ENCODE measurements at places on chromosomes 3 and 15.

- no peak for DNase-seq
These were observed 109.6 kb upstream of the TMCO5A start for GRCh38 chr15:37824717-37825382.

DNA sequence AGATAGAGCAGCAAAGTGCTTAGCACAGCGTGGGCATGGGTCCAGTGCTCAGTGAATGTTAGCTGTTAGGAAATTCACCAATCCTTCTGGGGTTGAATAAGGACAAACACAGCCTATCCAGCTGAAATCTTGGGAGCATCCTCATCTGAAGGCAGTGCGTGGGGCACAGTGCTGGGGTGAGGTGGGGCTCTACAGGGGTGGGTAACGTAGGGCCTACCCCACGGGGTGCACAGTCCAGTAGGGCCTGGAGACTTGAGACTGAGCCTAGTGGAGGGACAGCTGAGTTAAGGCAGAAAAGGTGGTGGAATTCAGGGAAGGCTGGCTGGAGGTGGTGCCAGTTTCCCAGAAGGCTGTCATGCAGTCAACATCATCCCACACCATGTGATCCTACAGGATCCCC lies 73.0 kb downstream of the ISG20 start:
- no peak for DNase-seq

DNA sequence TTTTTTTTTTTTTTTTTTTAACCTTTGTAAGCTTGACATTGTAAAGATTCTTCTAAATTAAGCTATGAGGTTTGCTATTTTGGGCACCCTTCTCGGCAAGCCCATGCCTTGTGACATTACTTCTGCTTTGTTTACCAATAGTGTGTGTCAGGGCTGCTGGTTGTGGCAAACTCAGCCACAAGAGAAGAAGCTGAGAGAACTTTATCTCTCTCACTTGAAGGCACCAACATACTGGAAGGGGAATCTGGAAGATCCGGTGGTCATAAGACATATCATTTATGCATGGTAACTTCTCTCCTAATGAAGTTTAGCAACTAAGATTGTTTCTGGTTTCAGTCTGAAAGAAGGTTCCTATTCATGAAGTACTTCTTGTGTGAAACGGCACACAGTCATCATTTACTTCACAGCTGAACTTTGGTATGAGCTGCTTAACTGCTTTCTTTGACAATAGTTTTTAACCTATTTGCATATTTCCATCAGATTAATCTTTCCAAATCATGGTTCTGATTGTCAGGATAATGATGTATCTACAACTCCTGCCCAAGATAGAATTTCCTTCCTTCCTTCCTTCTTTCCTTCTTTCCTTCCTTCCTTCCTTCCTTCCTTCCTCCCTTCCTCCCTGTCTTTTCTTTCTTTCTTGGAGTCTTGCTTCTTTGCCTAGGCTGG lies 189.3 kb downstream of the NFKBIZ start:
- DNase-seq = no peak

GRCh38 chr3:72657666-72658065 lies 190.6 kb downstream of the SHQ1 start:
- no peak for DNase-seq

DNA sequence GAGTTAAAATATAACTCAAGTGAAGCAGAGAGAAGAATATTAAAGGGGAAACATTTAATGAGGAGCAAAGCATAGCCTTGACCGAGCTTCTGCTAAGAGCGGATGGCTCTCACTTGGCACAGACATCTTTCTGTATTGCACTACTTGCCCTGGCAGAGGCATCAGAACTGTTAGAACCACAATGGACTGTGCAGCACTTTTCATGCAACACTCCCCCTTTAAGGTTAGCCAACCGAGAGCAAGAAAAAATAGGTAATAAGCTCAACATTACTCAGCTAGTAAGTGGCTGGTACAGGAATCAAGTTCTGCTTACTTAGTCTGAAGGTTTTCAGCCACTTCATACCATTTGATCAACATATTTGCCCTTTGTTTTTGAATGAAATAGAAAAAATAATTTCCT lies 33.7 kb downstream of the CRTC3 start:
- DNase-seq = no peak

DNA sequence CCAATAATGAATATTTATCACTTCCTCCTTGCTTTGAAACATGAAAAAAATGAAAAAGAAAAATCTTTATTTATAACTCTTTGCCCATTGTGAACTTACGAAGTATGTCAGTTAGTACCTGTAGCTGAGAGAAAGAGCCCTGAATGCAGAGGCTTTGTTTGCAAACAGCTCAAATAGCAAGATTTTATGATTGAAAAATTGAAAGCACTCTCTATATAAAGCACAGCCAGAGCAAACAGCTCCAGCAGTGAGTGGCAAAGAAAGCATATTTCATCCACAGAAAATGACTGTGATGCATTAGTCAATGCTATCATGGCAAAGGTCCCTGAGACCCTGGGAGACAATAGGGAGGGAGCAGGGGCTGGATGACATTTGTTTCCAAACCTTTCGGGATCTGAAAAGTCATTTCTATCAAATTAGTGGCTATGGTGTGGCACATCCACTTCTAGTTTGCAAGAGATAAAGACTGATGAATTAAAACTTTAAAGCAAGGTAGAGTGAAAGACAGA lies 576.1 kb downstream of the OTOL1 start:
- no peak for DNase-seq

DNA sequence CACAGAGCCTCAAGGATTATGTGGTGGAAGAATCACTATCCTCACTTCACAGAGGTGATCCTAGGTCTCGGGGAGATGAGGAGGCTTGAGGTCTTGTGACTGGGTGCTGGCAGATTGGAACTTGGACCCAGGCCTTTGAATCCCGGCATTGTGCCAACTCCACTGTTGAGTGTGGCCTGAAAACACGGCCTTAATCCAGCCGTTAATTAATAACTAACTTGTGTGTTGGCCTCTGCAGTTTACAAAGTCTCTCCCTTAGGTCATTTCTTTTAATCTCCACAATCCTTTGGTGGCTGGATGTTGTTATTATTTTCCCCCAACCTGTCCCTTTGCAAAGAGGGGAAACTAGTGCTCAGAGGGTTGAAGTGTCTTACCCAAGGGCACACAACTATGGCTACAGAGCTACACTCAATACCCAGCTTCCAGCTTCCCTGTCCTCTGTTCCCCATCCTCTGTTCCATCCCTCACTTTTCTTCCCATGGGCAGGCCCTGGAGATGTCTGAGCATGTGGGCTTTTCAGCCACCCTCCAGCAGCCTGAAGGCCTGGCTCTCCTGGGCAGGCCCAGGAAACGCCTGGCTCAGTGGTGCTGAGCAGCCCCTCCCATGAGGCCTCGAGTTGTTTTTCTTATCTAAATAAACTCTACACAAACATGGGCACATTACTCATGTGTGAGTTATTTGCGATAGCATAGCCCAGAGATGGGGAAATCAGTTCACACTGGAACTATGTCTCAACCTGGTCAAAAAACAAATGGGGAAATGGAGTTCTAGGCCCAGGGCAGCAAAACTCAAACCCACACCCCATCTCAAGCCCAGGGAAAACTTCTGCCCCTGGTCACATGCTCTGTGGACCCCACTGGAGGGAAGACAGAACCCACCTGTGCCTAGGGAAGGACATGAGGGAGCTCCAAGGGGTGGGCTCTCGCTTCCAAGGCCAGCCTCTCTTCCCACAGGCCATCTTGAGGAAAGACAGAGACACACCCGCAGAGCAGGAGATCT lies 16.8 kb upstream of the SMAD3 start:
- DNase-seq = no peak

- DNase-seq = no peak
These were observed 408.4 kb downstream of the NAALADL2 start for GRCh38 chr3:175267561-175267960.

- DNase-seq = no peak
These were observed 213.4 kb upstream of the PEX5L start for GRCh38 chr3:180250172-180250571.

DNA sequence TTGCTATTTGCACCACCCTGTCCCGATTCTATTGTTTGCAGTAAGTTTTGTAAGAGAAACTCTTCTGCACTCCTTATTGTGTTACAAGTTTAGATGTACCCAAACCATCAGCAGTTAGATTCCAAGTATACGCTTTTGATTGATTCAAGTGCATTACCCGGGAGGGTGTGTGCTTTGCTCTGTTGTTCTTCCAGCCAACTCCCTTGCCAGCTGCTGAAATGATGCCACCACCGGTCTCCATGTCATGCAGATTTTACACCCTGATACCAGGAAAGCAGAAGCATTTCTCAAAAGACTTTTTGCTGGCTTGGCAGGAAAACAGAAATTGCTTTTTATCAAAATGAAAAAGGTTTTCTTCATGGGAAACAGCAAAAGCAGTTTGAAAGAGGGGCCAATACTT lies 1006.6 kb upstream of the CFAP20DC start:
- DNase-seq = no peak

- no peak for DNase-seq
These were observed 3.1 kb downstream of the SLC51B start for GRCh38 chr15:65048241-65048640.

DNA sequence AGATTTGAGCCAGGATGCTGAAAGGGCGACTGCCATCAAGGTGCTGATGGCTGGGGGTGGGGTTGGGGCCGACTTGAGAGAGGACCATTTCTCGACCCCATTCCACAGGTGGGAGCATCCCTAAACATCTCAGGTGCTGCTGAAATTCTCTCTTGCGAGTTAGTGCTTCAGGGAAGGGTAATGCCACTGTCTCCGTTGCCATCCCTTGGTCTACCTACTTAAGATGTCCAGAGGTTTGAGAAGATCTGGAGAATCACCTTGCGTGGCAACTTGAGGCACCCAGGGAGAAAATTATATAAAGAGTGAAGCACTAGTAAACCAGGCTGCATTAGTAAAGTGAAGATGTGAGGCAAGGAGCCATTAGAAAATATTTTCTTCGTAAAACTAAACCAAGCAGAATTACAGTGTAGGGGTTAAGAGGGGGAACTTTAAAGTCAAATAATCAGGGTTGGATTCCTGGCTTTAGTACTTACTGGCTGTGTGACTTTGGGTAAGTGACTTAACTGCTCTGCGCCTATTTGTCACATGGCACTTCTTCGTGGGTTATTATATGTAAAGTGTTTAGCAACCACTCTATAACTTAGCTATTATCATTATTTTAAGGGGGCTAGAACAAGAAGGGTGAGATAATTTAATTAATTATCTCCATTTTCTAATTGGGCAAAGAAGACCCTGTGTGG lies 662 bp upstream of the RFTN1 start:
- no peak for DNase-seq

DNA sequence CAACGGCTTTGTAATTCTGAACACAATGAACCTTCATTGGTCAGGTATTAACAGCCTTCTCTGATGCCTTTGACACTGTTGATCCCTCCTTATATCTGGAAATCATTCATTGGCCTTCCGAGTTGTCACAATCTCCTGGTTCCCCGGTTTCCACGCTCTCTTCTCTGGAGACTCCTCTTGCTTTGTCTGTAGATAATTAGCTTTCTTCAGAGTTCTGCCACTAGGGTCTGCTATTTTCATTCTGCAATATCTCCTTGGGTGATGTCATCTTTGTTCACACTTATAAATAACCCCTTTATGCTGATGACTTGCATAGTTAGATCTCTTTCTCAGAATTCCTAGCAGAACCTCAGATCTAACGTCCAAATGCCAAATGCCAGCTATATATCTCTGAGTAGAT lies 583.8 kb upstream of the ZNF717 start:
- DNase-seq = no peak

DNA sequence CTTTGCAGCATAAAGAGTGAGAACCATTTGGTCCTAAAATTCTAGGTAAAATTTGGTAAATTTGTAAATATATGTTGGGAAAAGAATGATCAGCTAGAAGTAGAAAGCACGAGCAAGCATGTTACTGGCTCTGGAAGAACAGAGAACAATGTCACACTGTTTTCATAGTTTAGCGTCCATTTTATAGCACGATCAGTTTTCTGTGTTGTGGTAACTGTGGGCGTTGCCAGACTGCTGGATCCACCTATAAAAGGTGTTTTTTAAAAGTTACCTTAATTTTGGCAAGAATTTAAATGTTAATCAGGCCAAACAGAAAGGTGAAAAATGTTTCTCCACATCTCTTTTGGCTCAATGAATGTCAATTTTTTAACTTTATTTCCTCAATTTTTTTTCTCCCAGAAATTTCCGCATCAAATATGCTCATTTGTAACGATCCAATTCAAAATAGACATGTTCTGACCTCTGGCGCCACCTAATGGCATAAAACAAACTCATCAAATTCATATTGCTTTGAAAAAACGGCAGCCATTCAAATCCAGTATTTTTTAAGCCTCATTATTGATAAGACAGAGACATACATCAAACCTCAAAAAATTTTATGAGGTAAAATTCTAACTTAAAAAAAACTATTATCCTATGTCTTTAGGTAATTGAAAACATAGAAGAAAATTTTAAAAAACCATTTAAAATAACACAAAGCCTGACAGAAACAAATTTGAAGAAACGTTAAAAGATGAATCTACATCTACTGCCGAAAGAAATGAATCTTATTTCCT lies 5.5 kb upstream of the GP5 start:
- no peak for DNase-seq

DNA sequence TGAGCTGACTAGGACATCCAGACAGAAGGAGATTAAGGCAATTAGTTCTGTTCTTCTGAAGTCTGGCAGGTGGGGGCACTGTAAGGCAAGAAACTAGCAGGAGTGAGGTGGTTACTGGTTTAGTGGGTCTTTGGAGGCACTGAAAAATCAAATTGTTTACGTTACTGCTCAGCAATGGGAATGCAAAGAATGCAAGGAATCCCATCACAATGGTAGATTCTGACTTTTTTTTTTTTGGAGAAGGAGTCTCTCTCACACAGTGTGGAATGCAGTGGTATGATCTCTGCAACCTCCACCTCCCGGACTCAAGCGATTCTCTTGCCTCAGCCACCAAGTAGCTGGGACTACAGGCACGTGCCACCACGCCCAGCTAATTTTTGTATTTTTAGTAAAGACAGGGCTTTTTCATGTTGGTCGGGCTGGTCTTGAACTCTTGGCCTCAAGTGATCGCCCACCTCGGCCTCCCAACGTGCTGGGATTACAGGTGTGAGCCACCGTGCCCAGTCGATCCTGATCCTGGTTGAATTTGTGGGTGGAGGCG lies 16.4 kb downstream of the FAM107A start:
- DNase-seq = peak; percentile 53

DNA sequence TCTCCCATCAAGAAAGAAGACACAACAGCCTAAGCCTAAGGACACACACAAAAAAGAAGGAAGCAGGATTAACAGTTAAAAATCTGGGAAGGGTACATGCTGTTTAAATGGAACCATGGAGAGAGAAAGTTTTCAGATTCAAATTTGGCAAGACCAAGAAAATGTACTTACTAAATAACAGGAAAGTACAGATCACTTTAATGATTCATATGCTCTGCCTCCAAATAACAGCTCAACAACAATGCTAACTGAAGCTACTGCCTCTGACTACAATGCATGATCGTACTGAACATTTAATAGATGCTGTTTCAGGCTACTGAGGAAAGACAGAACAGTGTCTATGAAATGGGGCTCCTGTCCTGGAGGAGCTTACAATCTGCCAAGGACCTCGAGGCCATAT lies 8.4 kb upstream of the NMB start:
- no peak for DNase-seq

Data from chondrocyte (in vitro differentiated cells).